ENCODE measurements at places on chromosomes 12 and 14. TPM values are rescaled to one million over a fixed set of nuclear protein-coding genes. Genes with fewer than 3 reads are reported as not detected.

The ASCL1 gene
- total RNA-seq, result not detected

The MIP gene
- total RNA-seq, result not detected

The KLRK1 gene
- total RNA-seq, result not detected

The ZNF219 gene
- total RNA-seq, result 6.0 TPM

The GCN1 gene
- total RNA-seq, result 210 TPM

The ADGRD1 gene
- 0.05 TPM for total RNA-seq

The MTHFD1 gene
- 99.1 TPM for total RNA-seq

The EPYC gene
- total RNA-seq, result not detected

Measured in smooth muscle cell of the umbilical artery (primary cell).